ENCODE measurements at places on chromosomes 12 and 14.

GRCh38 chr14:58912799-58913432 lies 275.2 kb downstream of the DACT1 start:
- DNase-seq, result no peak

DNA sequence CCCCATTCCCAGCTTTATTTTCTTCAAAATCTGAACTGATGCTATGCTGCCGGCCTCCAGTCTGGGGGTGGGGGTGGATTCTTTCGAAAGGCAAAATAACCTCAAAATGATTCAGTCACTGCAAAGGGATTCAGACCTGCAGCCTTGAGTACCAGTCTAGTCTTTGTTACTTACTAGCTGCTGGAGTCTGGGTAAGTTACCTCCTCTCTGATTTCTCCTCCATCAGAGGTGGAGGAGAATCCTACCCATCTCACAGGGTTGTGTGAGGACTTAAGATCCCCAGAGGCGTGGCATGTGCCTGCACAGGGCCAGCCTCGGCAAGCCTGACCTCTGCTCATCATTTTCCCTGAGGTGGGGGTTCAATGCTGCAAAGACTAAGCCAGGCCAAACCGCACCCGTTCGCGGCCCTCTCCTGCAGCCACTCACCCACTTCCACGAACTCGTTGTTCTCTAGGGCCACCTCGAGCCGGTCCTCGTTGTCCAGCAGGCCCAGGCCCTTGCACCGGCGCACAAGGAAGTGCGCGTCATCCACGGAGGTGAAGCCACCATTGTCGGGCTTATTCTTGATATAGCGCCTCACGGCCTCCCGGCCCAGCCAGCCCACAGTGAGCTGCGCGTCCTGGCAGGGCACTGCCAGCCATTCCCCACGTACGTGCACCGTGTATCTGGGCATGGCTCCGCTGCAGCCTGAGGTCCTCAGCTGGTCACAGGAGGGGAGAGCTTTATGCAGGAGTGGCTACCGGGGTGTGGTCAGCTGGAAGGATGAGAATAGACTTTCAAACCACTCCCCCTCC lies 709 bp downstream of the HAL start:
- DNase-seq, result no peak

GRCh38 chr12:76303989-76304460 lies 44.2 kb downstream of the BBS10 start:
- DNase-seq, result no peak

- DNase-seq, result no peak
Measured at GRCh38 chr14:20434701-20435581, 1.0 kb downstream of the KLHL33 start.

DNA sequence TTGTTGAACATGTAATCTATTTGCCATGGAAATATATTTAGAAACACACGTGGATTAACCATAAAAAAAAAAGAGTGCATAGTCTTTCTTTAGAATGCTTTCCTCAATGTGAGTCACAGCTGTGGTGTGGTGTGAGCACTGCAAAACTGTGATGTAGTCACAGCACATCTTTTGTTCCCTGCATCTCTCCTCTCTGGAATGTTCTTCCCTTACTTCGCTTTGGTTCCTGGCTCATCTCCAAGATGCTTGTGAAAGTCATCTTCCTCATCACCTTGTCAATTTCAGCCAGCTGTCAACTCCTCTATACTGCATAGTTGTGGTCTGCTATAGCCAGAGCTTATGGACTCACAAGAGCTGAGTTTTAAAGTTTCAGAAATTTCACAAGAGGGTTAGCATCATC lies 60.2 kb downstream of the STAB2 start:
- DNase-seq, result no peak

DNA sequence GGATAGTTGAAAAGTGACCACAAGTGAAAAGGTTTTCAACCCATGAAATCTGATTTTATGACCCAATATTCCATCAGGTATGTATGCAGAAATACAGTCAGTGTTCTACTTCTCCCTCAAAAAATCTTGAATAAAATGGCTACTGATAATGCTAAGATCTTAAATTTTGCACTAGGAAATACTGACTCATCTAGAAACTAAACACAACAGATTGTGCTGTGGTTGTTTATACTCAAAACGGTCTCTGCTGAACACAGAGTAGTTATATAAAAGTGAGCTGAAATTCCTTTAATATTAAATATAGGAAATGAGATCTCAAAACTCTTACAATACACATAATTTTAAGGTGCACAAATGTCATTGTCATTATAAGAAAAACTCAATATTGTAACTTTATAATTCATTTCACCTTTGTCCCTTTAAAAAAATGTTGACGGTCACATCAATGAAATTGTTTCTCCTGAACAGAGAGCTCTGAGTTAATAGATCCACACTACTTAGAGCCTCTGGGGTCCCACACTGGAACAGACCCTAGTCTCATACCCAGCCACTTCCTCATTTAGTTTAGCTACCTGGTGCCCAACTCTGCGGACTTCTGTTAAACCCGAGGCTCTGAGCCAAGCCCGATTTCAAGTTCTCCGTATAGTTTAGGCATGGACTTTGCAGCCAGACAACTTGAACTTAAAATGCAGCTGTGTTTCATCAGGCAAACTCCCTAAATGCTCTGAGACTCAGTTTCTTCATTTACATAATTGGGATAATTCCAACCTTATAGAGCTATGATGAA lies 9.3 kb downstream of the COCH start:
- DNase-seq, result no peak

DNA sequence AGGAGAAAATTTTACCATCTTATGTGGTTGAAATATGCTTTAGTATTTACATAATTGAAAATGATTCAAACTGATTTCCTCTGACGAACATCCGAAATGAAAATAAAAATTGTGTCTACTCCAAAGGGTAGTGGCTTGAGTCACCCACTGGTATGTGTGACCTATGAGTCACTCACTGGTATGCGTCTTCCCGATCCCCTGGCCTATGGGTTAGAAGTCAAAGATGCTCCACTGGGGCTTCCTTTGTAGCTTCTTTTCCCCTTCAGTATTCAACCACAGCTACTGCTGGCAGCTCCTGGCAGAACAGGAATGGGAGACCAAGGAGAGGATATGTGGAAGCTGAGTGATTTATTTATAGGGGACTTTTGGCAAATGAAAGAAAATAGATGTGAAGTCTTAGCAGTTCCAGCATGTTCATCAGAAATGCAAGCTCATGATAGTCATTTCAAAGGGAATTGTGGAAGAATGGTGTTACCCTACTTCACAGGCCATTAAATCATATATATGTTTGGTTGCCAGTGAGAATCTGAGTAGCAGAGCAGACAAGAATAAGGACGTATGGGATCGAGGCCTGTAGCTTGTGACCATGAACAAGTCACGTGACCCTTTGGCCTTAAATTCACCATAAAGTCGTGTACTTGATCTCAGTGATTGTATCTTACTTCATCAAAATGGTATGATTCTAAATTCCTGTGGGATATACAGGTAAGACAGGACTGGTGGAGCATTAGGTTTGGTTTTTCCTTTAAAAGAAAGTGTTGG lies 108.3 kb downstream of the CRADD start:
- peak; percentile 9 for DNase-seq

GRCh38 chr12:108814462-108815211 lies 42.7 kb downstream of the SSH1 start:
- no peak for DNase-seq

DNA sequence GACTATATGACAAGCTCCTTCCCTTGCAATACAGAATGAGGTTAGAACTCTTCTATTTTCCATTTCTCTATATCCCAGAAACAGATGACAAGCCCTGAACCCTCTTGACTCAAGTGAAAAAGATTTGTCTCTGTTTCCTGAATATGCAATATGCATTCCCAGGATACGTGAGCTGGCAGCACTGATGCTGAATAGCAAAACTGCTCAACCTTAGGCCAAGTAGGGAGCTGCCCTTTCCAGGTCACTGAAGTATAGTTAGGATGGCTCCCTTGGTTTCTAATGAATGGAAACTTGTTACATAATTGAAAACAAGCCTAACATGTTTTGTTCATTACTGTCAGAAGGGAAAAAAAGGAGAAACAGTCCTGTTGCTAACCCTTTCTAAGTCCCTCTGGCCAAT lies 47.9 kb upstream of the PLEKHG7 start:
- DNase-seq, result no peak

DNA sequence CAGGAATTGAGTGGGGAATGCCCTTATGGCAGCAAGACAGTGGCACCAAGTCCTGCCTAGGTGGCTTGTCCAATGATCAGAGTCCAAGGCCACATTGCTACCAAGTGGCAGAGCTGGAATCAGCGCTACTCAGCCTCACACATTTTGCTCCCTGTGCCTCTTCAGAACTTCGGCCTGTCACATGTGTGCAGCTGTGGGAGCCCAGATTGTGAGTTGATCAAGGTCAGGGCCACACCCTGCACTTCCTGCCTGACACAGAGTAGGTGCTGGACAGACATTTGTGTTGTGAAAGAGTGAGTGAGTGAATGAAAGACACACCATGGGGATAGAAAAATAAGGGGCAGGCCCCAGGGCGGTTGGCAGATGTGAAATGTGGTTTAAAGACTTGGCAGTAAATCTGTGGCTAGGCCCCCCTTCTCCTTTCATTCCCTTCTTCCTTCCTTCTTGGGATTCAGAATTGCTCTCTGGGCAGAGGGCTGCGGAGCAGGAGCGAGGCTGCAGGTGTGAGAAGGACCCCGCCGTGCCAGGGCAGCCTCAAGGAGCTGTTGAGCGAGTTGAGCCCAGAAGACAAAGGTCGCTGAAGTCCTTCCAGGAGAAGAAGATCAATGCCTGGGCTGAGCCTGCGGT lies 83.5 kb downstream of the SLC25A47 start:
- no peak for DNase-seq

GRCh38 chr12:75722714-75723200 lies 211.3 kb upstream of the KRR1 start:
- DNase-seq, result no peak

DNA sequence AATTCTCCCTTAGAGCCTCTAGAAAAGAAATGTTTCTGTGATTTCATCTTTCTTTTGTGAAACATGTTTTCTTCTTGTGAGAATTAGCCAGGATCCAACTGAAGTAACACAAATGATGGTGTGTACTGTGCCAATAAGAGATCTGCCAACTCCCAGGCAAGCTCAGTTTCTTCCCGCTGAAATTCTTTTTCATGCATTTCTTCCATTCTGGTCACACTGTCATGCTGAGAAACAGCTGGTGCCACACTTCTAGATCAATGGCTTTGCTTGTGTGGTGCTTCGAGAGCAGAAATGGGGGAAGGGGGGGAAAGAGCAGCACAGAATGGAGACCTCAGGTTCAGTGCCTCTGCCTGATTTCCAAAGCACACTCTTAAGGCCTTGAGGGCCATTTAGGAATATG lies 41.4 kb upstream of the FGF6 start:
- DNase-seq, result no peak

DNA sequence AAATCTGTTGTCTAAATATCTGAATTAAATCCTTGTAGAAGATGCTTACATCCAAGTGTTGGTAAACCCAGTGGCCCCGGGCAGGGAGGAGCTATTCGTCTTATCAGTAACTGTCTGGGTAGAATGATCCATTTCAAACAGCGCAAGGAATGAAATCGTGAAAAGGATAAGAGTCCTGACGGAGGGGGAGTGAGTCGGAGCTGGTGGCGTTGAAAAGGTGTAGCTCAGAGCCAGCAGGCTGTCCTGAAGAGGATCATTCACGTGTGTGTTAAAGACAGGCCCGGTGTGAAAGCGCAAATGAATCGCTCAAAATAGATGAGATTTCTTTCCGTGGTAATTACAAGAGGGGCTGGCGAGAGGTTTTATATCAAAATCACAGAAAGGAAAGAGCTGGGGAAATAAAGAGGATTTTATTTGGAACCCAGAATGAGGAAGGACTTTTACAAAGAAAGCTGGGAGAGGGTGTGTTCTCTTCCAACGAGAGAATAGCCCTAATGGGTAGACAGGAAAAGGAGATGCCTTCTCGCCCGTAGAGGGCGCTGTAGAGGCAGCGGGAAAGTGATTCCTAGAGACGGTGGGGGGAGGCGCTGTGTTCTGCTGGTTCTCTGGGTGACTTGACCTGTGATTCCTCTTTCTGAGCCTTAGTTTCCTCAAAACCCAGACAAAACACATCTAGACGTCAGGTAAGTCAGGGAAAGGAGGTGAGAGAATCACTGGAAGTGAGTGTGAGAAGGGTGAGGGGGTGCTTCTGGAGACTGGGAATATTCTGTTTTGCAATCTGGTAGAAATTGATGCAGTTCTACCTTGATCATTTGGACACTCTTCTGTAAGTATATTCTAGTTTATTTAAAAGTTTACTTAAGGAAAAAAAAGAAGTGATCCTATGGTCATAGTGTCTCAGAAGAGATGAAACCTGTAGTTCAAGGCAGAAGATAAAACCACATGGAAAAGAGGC lies 39.3 kb downstream of the SRRM4 start:
- no peak for DNase-seq

- no peak for DNase-seq
Measured at GRCh38 chr14:98404811-98405210, 867.2 kb downstream of the BCL11B start.

DNA sequence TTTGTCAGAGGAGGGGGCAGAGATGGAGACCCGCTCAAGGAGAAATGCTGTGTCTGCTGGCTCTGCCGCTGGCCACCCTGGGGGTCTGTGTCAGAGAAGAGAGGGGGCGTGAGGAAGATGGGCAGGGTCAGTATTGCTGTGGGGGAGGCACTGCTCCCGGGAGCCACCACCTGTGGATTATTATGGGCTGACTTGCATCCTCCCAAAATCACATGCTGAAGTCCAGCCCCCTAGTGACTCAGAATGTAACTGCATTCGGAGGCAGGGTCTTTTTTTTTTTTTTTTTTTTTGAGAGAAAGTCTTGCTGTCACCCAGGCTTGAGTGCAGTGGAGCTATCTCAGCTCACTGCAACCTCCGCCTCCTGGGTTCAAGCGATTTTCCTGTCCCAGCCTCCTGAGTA lies 12.3 kb downstream of the ABCD4 start:
- no peak for DNase-seq

- DNase-seq, result no peak
Measured at GRCh38 chr12:111417784-111418593, 12.3 kb downstream of the SH2B3 start.

DNA sequence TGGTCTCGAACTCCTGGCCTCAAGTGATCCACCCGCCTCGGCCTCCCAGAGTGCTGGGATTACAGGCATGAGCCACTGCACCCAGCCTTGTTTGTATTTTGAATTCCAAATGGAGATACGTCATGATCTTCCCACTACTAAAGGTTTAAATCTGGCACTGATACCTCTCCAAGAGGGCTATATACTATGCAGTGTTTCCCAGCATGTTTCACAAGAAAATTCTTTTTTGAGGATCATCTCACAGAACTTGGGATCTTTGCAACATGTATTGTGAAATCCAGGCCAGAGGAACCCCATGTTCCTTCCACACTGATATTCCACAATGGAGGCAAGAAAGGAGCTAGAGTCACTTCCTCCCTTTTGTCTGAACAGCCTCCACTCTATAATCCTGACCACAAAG lies 112.7 kb downstream of the NT5DC3 start:
- DNase-seq, result no peak

GRCh38 chr12:16636435-16637055 lies 30.6 kb upstream of the LMO3 start:
- DNase-seq, result no peak

DNA sequence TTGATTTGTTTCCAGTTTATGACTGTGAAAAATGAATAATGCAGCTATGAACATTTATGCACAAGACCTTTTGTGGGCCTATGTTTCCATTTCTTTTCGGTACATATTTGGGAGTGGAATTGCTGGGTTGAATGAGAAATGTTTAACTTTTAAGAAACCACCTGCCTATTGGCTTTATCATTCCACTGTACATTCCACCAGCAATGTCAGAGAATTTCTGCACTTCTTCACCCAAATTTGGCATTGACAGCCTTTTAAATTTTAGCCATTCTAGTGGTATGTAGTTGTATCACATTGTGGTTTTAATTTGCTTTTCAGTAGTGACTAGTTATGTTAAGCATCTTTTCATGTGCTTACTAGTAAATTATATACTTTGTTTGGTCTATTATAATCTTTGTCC lies 317.0 kb upstream of the TMTC1 start:
- no peak for DNase-seq
